Fibroblast of lung (primary cell): ENCODE measurements at places on chromosomes 13 and 19.

GRCh38 chr19:50924586-50924985, 13.4 kb upstream of the KLK4 start:
- DNase-seq, result no peak

DNA sequence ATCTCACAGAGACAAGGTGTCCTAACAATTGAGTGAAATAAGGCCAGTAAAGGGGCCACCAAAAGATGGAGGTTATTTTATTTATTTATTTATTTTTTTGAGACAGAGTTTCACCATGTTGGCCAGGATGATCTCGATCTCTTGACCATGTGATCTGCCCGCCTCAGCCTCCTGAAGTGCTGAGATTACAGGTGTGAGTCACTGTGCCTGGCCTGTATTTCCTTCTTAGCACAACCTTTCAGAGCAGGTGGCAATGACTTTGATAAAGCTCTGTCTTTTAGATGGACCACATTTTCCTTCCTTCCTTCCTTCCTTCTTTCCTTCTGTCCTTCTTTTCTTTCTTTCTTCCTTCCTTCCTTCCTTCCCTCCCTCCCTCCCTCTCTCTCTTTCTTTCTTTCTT, 11.0 kb upstream of the DOCK6 start:
- no peak for DNase-seq

GRCh38 chr19:23403581-23404324, 8.5 kb upstream of the ZNF91 start:
- no peak for DNase-seq

- DNase-seq, result no peak
Measured at GRCh38 chr13:45786293-45786920, 65.1 kb downstream of the SIAH3 start.

DNA sequence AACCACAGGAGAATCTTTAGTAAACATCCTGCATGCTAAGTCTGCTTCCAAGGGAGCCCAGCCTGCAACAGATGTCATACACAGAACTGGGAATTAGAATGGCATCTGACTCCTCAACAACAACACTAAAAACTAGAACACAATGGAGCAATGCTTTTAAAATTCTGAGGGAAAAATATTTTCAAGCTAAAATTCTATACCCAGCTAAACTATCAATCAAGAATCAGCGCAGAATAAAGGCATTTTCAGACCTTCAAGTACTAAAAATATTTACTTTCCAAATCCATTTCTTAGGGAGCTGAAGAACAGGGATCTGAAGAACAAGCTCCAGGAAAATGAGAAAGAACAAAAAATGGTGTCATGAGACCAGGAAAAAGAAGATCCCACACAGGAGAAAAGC, 46.9 kb upstream of the CHST8 start:
- DNase-seq, result no peak
